CD4-positive, alpha-beta T cell (primary cell): ENCODE measurements at places on chromosomes 3 and 15. TPM values are rescaled to one million over a fixed set of nuclear protein-coding genes. Genes with fewer than 3 reads are reported as not detected.

GRCh38 chr15:62958528-62959363, 83.8 kb upstream of the TPM1 start:
- DNase-seq, result no peak

- no peak for DNase-seq
Measured at GRCh38 chr3:146161663-146162002, 649 bp upstream of the PLOD2 start.

DNA sequence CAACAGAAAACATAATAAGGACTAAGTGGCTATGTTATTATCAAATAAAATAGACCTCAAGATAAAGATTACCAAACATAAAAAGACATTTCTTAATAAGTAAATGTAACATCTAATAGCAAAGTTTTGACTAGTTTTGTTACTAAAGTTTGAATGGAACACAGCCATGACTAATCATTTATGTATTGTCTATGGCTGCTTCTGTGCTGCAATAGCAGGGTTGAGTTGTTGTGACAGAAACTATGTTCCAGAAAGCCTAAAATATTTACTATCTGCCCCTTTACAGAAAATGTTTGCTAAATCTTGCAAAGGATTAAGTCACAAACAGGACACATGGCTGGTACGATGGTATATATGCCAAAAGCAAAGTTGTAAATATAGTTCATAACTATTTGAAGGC, 37.9 kb upstream of the MYH15 start:
- DNase-seq, result no peak

ISY1 gene
- total RNA-seq, result 28.2 TPM

XCR1 gene
- total RNA-seq, result 0.20 TPM

TMEM207 gene
- total RNA-seq, result not detected

MASP1 gene
- not detected for total RNA-seq

GRCh38 chr3:139941580-139941979, 6.6 kb downstream of the CLSTN2 start:
- DNase-seq, result no peak

CHL1 gene
- total RNA-seq, result not detected

ADAMTS7 gene
- total RNA-seq, result 0.11 TPM
